ENCODE measurements at places on chromosomes 6 and 20.
A peak's percentile ranks its signal among the peaks of the same experiment; 100 is the strongest.

DNA sequence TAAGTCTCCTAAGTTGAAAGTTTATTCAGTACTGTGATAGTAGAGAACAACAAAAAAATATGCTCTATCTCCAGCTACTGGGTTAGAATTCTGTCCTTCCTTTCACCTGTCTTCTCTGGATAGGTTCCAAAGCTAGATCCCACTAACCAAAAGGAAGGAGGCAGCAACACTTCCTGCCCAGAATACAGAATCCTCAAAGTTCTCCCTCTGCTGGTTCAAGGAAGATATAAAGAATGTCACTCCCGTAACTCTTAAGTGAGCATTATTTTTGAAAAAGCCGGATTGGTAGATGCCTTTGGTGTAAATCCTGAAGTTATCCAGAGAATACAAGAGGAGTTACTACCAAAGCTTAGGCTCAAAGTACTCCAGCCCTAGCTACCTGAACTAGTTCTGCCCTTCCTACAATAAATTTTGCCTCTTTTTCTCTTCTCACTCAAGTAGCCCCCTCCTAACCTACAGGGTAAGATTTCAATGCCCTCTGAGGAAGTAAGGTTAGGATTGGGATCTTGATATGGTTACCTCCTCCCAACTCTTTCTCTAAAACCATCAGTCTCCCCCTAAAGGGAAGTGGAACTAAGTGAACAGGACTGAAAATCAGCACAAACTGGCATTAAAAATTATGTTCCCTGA is 26.0 kb upstream of the CRIP3 start:
- peak; percentile 77 for DNase-seq

DNA sequence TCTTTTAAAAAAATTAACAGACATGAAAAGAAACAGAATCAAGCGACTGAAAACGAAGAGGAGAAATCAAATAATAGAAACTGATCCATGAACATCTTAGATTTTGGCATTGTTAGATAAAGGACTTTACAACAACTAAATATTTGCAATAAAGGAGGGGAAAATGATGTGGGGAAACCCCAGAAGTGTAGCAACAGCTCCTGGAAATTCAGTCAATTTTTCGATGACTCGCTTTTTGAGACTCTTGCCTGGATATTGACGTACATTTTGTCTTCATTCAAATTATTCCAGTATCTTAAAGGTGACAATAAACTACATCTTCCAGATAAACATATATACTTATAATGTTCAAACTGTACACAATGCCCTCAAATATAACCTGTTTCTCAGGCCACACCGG is 44.1 kb downstream of the ADGB start:
- DNase-seq = no peak

DNA sequence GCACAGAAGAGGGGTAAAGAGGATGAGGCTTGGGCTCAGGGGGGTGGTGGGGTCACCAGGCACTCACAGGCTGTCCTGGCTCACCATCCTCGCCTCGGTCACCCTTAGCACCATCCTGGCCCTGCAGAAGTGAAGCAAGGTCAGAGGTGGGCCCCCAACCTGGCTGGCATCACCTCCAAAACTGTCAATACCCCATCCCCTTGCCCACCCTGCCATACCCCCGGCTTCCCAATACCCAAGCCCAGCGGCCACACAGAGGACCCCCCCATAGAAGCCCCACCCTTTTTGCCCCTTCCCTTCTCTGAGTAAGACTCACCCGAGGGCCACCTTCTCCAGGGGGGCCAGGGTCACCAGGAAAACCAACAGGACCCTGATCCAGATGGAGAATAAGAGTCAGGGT is 23.6 kb downstream of the COL11A2 start:
- DNase-seq = no peak

- no peak for DNase-seq
These were observed 15.2 kb downstream of the RAB44 start for GRCh38 chr6:36712816-36713215.

- DNase-seq = no peak
These were observed 37.6 kb downstream of the SLC2A10 start for GRCh38 chr20:46746956-46747526.

- no peak for DNase-seq
These were observed 30.5 kb upstream of the HLA-G start for GRCh38 chr6:29797135-29797534.

DNA sequence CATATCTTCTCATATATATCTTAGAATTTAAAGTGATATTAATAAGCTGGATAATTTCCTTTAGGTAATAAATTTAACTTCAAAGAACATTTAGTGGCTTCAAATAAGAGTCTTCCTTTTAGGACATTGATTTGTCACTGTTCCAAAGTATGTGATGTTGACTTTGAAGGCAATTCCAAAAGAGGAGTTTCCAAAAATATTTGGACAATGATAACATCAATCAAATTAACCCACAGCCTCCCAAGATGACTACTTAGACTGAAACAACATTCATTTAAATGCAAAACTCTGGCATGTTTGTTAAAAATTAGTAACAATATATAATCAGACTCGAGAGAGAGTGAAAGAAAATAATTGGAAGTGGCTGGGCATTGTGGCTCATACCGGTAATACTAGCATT is 211.1 kb downstream of the OGFRL1 start:
- DNase-seq = no peak

DNA sequence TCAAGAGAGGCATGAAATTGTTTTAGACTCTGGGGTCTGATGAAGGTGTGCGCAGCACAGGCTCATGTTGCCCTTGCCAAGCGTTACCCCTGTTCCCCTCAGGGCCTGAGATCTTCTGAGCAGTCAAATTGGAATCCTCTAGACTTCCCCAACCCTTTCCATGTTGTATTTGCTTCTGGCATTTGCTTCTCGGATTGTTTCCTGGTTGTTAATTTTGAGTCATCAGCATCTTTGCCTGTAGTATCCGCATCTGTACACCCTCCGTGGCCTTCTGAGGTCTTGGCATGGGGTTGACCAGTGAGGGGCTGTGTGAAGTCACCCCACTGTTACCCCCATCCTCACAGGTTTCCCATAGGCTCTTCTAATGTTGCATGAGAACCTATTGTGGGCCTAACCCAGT is 40.9 kb downstream of the SLC24A3 start:
- no peak for DNase-seq

- DNase-seq = no peak
These were observed 156.6 kb upstream of the HCRTR2 start for GRCh38 chr6:55017555-55018300.

GRCh38 chr6:92589996-92590395 is 829.4 kb downstream of the EPHA7 start:
- DNase-seq = no peak

DNA sequence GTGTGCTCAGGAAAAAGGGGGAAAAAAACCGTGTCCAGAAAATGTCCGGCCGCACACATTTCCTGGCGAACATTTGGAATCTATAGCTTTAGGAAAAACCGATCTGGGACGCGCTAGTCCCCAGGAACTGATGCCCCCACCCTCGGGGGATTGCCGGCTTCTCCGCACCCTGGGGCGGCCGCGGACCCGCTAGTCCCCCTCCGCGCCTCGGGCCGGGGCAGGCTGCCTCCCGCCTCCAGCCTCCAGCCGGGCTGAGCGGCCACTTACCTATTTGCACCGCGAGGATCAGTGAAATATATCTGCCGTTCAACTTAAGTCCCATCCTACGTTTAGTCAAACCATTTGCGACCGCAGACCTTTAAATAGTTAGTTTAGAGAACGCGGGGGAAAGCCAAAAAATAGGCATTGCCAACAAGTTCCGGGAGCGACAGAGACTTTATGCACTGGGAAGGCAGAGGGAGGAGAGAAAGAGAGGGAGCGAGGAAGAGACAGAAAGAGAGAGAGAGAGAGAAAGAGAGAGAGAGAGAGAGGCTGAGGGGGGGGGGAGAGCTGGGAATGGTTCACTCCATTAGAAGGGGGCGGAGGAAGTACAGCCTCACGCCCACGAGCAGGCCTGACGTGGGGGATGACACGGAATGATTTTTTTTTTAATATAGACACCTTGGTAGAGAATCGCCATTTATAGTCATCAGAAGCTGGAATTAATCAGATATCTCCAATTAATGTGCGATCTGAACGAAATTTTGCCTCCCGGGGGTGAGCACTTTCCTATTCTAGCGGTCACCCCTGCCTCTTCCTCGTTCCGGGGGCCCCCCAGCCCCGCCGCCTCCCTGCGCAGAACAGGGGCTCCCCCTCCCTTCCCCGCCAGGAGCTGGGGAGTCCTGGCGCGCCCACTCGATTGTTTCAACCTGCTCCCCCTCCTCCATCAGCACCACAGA is at the start of gene NRN1:
Gene NRN1 (minus strand): TSS at position 498 of the 938 bp plus-strand sequence. CDS start 176 bp downstream, at position 322.
- DNase-seq = peak; percentile 82
